ENCODE measurements at places on chromosomes 3 and 15.

DNA sequence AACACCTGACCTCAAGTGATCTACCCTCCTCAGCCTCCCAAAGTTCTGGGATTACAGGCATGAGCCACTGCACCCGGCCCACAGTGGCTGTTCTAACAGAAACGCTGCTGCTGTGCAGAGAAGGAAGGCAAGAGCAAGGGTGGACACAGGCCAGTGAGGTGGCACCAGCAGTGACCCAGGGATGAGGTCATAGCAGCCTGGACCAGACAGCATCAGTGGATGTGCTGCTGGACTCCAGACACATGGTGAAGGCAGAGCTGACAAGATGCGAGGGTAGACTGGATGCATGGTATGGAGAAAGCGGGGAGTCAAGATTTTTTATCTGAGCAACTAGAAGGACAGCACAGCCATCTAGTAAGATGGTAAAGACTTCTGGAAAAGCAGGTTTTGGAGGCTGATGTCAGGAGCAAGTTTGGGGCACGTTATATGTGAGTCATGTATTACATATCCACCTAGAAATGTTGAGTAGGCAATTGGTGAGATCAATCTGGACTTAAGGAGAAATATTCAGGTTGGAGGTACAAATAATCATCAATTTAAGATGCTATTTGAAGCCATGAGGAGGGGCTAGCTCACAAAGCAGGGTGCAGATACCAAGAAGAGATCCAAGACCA lies 22.1 kb upstream of the TJP1 start:
- DNase-seq, result no peak

- no peak for DNase-seq
Measured at GRCh38 chr15:74420193-74420905, 13.4 kb downstream of the SEMA7A start.

GRCh38 chr3:120469882-120470301 lies 19.1 kb upstream of the FSTL1 start:
- no peak for DNase-seq

DNA sequence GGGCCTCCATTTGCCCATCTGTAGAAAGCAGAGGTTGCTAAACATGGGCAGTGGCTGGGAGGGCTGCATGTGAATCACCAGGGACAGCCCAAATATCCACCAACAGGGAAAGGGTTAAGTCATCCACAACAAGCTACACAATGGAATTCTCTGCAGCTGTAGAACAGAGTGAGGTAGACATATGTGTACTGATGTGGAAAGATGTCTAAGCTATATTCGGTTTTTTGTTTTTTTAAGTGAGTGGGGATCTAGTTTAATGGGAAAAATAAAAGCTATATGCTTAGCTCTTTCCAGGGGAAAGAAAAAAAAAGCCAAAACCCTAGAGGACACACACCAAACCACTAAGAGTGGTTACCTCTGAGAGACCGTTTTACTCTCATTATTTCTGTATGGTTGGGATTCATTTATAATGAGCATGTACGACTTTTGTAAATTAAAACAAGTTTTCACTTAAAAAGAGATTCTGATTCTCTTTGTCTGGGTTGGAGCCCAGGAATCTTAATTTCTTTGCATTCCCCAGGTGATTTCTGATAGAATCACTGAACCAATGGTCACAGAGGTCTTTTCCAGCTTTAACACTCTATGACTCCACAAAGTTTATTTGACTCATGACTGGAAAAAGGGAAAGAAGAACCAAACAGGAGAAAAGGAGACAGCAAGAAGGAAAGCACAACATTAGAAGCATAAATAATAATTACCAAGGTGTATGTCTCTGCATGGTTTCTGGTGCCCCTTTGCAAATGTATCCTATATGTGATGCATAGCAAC lies 19.1 kb downstream of the CRABP1 start:
- no peak for DNase-seq

DNA sequence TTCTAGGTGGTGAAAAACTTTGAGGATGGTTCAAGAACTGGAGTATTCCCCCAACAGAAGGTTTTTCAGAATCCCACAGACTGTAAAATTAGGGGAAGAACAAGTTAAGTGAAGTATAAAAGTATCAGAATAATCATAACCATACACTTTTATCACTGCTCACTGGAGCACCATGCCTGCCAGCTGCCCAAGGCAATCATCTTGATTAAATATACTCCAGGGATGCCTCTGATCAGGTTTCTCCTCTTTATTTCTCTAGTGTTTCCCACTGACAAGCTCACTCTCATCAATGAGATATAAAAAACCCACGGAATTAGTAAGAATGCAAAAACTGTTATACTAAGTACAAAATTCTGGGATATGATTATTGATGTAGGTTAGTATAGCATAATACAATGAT lies 108.0 kb downstream of the STAG1 start:
- DNase-seq, result no peak

DNA sequence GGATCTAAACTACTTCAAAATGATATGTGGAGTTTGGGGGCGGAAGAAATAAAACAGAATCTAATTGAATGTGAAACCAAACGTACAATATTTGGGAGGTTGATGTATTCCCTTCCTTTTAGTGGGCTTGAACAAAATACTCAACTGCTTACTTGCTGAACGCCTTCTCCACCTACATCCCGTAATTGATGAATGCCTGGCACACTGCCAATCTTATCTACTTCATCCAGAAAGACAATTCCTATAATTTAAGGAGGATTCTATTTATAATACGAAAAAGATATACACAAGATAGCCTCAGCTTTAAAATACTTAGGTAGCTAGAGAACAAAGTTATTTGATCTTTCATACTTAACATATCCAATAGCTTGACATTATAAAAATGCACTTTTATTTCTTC lies 23.1 kb upstream of the PDCD7 start:
- DNase-seq, result no peak

DNA sequence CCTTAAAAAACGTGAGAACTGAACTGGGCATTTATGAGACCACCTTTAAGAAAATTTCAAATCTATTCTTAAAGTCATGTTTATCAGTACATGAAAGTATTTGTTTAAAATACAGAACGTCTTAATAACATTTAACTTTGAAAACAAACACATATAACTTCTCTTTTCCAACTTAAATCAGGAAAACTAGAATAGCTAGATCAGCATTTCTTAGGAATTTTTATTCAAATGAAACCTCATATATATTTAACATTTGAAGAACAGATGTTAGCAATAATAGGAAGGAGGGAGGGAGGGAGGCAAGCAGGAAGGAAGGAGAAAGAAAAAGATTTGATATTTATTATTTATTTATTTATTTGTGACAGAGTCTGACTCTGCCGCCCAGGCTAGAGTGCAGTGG lies 120.2 kb downstream of the NR1I2 start:
- DNase-seq, result no peak

- no peak for DNase-seq
Measured at GRCh38 chr3:32816439-32817256, 1.1 kb upstream of the TRIM71 start.

DNA sequence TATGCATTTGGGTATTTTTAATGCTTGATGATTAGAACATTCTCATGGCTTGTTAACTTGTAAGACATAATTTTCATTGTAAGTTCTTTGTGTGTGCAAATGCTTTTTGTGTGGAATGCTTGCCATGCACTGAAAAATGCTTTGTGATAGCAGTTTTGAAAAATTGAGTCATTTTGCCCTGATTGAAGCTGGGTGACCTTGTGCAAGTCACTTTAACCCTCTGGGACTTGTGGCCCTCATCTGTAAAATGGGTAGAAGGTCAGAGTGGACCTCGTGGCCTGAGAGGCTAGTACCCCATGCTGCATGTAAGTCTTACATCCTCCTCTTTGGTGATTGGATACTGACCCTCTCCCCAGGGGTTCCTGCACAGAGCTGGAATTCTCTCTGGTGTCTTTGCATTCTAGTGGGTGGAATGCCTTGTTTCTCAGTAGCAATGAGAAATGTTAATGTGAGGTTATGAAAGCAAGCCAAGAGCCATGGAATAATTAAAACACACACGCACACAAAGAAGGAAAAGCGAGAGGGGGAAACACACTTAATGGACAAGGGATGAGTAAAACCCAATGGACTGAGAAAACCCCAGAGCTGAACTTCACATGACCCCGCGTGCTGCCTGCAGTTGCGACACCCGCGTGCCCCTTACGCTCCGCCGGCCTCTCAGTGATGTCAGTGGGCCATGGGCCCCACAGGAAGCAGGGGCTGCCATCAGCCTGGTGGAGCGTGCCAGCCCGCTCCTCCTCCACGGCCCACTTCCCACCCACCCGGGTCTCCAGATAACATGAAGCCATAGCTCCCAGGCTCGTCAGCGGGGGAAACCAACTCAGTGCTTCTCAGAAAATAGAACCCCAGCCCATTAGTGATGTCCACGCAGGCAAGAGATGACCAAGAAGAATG lies 44.0 kb downstream of the SMAD3 start:
- DNase-seq, result no peak

All from CD8-positive, alpha-beta memory T cell (primary cell).